ENCODE measurements at places on chromosomes 13 and 19.

DNA sequence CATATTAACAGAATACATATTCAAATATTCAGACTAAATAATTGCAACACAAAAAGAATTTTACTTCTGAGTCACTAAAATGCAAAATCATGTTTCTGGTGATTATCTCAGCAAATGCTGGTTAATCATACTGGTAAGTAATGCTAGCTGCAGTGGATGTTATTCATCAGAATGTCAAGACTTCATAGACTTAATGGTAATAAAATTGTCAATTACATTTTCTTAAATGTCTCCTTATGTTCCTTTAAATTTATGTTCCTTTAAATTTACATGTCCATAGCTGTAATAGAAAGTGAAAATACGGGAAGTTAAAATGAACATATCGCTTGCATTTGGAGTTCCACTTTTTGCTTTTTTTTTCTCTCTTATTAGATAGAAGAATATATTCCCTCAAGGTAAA, 853.0 kb downstream of the SLITRK6 start:
- no peak for DNase-seq

GRCh38 chr19:50147462-50148423, 15.3 kb downstream of the IZUMO2 start:
- peak; percentile 74 for DNase-seq

DNA sequence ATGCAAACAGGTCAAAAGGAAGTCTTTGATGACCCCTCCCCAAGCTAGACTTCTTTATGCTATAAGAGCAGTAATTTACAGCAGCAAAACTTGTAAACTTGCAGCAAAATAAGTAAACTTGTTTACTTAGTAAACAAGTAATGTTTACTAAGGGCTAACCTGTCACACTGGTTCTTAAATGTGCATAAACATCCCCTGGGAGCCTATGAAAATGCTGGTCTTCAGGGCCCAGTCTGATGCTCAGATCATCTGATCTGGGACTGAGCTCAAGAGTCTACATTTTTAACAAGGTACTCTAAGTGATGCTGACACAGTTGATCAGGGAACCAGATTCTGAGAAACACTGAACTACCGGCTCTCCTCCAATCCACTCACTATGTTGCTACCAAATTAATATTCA, 53.4 kb downstream of the MTMR6 start:
- DNase-seq: no peak

DNA sequence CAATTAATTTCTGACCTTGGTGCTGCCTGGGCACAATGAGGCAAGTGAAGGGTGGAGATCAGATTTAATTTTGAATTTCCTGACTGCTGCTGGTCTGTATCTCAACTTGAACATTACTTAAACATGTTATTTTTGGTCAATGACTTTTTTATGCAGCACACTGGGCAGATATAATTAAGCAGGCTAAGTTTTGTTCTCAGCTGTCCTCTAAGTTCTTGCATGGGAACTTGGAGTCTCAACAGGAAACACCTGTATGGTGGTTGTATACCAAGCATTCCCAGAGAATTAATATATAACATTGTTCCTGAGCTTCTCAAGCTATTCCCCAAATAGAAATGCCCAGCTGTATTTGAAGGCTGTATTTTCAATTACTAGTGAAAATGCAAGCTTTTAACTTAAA, 113.5 kb upstream of the EDNRB start:
- DNase-seq: no peak

DNA sequence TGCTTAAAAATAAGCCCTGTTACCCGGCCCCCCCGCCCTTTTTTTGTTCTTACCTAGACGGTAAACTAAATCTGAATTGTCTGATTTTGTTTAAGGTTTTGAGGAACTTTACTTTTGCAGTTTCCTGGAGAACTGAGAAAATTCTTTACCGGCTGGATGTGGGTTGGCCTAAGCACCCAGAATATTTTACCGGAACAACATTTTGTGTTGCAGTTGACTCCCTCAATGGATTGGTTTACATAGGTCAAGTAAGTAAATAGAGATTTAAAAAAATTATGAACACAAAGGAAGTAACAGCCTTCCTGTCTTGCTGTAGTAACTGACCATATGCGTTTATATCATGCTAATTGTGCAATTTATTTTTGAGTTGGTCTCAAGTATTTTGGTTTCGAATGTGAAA, 785 bp downstream of the NHLRC3 start:
- no peak for DNase-seq

- DNase-seq: no peak
These were observed 52.8 kb downstream of the SLC6A16 start for GRCh38 chr19:49272204-49272603.

DNA sequence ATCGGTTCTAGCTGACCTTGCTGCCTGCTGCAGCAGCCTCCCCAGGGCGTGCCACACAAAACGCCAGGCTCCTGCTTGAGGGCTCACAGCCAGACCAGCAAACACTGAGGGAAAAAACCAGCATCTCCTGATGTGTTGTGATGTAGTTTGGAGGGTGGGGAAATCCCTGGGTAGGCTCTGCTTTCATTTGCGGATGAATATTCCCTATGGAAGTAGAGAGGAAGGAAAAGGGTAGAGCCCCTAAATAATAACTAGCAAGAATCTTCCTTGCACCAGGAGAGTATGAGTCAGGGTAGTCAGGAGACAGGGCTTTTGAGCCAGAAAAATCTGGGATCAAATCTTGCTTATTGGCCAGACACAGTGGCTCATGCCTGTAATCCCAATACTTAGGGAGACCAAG, 545.3 kb downstream of the RFC3 start:
- DNase-seq: no peak

DNA sequence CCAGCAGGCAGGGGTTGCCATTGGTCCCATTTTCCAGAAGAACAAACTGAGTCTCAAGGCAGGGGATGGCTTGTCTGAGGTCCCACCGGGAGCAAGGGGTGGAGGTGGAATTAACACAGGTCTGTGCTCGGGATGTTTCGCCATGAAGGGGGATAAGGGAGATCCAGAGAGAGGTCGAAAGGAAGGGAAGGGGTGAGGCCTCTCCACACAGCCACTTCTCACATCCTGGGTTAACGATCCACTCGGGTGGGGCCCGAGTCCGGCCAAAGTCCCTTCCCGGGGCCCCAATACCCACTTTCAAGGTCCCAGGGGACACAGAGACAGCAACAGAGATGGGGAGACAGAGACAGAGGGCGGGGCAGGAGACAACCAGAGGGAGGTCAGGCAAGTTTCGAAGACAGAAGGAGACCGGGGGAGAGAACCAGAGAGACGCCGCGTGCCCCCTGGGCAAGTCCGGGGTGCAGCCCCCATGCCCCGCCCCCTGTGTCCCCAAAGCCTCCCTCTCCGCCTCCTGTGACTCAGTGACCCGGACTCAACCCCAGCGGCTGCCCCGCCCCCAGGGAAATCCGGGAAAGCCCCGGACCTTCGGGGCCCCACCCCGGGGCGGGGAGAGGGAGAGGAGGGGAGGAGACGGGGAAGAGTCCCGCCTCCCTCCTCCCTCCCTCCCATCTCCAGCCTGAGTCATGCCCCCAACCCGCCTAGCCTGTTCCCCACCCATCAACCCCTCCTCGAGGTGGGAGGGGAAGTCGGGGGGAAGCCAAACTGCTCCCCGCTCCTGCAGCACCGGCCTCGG, 1.4 kb upstream of the BCL3 start:
- DNase-seq: peak; percentile 84

DNA sequence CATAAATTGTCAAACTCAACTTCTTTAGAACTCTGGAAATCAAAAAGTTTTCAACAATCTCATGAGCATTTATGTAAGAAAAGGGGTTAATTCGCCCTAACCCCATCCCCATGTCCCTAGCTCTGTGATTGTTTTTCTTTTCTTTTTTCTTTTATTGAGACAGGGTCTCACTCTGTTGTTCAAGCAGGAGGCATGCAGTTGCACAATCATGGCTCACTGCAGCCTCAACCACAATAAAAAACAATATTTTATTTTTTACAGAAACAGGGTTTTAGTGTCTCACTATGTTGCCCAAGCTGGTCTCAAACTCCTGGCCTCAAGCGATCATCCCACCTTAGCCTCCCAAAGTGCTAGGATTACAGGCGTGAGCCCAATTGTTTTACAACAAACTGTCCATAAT, 16.7 kb downstream of the VWA8 start:
- DNase-seq: no peak

DNA sequence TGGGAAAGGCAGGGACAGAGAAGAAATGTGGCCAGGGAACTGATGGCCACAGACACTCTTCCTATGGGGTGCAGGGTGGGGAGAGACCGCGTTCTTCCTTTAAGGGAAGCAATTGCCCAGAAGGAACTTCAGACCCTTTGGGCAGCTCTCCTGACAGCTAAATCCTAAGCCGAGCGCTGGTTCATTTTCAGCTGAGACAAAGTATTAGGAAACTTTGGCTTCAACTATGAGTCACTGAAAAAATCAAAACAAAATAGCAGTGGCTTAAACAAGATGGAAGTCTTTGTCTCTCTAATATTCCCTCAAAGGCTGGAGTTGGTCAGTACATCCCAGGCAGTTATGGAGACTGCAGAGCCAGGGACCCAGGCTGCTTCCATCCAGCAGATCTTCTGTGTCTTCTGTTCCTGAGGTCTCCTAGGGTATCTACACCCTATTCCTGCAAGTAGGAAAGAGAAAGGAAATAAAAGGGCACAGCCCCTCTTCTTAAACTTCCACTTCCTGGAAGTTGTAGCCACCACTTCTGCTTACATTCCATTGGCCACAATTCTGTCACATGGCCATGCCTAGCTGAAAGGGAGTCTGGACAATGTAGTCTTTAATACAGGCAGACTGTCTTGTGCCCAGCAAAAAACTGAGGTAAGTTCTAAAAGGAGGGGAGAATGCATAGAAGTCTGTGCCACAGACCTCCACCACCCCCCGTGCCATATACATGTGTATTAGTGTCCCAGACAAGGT, 163.5 kb downstream of the KATNAL1 start:
- no peak for DNase-seq

DNA sequence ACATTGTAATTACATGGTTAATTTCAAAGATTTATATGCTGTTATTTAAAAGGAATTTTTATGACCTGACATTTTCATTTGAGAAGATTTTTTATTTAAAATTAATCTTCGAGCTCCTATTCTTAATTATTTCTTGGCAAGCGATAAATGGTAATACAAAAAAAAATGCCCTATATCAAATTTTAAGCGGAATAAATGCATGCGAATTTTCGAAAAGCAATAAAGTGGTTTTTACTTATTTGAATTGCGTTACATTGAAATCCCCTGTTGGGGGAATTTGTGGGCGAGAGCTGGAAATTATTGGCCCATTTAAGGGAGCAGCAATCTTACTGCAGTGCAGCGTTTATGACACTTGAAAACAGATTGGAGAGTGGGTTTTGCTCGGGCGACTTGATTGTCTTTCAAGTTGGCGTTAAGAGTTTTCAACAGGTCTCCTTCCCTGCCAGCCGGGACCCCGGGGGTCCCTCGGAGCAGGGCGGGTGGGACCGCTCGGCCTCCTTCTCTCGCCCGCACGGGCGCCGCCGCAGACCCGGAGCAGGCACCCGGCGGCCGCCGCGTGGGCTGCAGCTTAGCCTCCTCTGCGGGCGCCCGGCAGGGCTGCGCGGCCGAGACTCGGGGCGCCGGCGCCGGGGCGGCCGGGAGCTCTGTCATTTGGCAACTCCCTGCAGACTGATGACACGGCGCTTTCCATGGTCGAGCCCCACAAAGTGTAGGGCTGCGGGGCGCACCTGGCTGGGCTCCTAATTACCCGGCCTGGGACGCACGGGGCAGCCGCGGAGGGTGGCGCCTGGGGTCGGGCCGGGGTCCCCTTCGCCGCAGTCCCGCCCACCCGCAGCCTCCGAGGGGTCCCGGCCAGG, 255.1 kb upstream of the SOX21 start:
- DNase-seq: no peak

GRCh38 chr19:41447732-41448332, 4.9 kb downstream of the ERICH4 start:
- DNase-seq: no peak

- no peak for DNase-seq
These were observed 2096.4 kb upstream of the PCDH20 start for GRCh38 chr13:63512095-63512494.

- DNase-seq: peak; percentile 74
These were observed at the start of gene ZNF552 for GRCh38 chr19:57814505-57815246. ZNF552 (minus strand) TSS chr19:57814913; CDS start chr19:57814743, 170 bp downstream.

GRCh38 chr19:55220525-55220924, 8.0 kb downstream of the TMEM86B start:
- DNase-seq: no peak

GRCh38 chr13:95418946-95419345, 117.7 kb upstream of the ABCC4 start:
- DNase-seq: no peak

DNA sequence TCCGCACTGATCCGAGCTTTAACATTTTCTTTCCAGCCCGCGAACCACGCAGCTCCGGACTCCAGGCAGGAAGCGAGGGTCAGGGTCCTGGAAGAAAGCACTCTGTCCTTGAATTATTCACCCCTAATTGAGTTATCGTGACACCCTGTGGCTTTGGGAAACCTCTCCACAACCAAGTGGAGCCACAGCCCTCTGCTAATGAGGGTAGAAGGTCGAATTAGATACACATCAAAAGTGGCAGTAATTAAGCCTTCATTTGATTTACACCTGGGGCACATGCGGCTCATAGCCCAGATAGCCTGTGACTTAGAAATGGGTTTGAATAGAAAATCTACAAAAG, 15.9 kb upstream of the RNF17 start:
- no peak for DNase-seq

- DNase-seq: no peak
These were observed 26.3 kb downstream of the UBXN6 start for GRCh38 chr19:4431296-4431695.

DNA sequence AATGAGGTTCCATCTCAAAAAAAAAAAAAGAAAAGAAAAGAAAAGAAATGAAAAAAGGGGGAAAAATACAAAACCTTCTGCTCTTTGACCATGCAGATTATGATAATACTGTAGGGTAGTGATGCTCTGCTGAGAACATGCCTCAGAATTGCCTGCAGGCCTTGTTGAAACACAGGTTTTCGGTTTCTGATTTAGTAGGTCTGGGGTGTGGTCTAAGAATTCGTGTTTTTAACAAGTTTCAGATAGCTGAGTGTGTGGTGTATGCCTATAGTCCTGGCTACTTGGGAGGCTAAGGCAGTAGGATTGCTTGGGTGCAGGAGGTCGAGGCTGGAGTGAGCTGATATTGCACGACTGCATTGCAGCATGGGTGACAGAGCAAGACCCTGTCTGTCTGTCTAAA, 14.9 kb upstream of the CYP2B6 start:
- DNase-seq: no peak

- DNase-seq: peak; percentile 99
These were observed at the start of the genes IRGQ and ZNF576 for GRCh38 chr19:43595999-43596841. IRGQ (minus strand) TSS chr19:43596134; CDS start chr19:43595338, 796 bp downstream. ZNF576 (plus strand) TSS chr19:43596595; CDS start chr19:43597109, 514 bp downstream.

DNA sequence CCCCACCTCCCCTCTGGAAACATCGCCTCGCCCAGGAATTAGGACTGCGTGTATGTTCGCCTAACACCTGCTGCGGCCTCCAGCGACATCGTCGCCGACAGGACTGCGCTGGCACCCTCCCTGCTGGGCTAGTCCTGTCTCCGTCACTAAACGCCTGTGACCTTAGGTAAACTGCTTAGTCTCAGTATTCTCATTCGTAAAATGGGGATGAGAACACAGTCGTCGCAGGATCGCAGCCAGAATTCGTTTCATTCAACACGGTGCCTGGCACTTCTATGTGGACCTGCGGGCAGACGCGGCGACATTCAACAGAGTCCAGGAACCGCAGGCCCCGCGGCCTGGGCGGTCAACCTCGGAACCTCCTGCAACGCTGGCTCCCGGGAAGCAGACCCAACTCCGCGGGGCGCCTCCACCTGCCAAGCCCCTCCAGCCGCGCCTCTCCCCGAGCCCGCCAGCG, 485 bp downstream of the CRYL1 start:
- peak; percentile 7 for DNase-seq

All from stimulated activated naive CD4-positive, alpha-beta T cell (primary cell).